ENCODE measurements at places on chromosomes 7 and 10.

DNA sequence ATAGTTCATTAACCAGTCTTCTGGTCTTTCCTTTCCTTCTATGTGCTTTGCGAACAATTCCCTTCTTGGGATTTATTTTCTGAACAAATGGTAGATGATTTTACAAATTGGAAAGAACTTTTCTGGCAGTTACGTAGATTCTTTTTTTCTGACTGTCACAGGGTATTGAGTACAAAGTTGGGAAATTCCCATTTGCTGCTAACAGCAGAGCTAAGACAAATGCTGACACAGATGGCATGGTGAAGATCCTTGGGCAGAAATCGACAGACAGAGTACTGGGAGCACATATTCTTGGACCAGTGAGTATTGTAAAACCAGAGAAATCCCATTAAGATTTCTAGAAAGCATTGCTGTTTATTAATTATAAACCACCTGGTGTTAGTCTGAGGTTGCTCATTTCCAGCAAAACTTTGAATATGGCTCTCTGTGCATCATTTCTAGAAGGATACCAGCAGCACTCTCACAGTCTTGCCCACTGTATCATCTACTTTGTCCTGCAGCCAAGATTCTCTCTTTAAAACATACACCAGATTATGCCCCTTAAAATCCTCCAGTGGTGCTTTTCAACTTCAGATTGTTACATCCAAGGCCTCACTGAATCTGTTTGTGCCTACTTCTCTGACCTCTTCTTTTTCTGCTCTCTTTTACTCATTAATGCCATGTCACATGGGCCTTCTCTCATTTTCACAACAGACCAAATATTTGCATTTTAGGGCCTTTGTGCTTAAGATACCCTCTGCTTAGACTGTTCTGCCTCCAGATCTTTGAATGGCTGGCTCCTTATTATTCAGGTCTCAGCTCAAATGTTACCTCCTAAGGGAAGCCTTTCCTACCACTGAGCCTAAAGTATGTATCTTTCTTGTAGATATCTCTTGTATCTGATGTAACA lies 27.0 kb downstream of the DLD start:
- DNase-seq = no peak

- peak; percentile 62 for DNase-seq
Measured at GRCh38 chr7:131188367-131189339, 139.0 kb upstream of the MKLN1 start.

GRCh38 chr7:1666317-1666822 lies 3.7 kb upstream of the ELFN1 start:
- DNase-seq = peak; percentile 14

DNA sequence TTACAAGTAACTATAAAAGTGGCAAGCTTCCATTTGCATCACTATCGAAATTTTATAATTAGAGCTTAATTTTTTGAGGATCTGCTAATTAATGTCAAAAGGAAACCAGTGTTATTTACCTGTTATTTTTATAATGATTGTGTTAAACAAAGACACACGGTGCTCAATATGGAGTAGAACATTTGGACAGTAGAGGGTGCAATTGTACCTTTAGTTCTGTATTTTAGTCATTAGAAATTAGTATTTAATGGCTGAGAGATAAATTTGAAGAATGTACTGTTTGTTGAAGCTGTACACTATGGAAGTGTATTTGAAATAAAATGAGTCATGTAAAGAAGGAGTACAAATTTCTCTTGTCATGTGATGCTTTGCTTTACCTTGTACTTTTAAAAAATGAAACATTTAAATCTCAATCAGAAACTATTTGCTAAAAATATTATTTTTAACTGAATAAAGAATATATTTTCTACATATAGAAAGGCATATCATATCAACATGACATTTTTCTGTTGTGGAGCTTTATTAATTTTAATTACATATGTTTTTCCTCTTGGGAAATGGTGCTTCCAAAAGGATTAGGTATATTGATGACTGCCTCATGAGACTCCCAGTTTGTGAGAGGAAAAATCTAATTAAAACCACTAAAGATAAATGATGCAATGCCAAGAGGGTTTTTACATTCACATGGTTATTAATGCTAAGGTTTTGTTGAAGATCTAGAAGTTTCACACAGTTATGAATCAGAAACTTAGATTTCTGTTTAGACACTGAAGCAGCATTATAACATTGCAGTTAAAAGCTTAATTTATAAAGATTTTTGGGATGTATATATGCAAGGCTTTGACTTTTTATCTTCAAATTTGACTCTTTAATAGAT lies 10.4 kb upstream of the PRKG1 start:
- DNase-seq = no peak

GRCh38 chr10:102615361-102615760 lies 28.9 kb upstream of the TRIM8 start:
- no peak for DNase-seq

DNA sequence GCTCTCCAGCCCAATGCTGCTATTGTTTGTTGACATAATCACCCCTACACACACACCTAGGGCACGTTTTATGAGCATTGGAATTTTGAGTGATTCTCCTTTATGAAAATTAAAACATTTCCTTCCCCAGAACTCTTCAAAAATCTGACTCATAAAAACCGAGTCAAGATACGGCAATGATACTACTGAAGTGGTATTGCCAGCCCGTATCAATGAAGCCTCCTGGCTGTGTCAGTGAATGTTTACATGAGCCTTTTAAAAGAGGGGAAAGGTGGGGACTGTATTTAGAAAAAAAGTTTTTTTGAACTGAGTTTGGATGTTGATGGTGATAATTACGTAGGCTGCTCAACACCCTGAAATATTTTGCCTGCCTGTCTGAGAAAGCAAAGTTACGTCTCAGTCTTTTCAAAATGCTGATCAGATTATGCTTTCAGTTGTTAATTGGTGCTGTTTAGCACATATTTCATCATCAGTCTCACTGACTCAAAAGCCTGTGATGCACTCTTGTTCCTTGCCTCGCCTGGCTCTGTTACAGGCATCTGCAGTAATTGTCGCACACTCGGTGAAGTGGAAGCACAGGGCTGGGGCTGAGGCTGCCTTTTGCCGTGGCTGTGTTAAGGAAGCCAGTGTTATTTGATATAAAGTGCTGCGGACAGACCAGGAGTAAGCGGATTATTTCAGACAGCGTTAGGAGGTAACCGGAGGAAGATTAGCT lies 157.4 kb upstream of the TCF7L2 start:
- DNase-seq = no peak

GRCh38 chr7:2855386-2855785 lies 11.3 kb upstream of the GNA12 start:
- DNase-seq = no peak

GRCh38 chr10:89283936-89284475 lies 17.8 kb upstream of the IFIT2 start:
- no peak for DNase-seq

- no peak for DNase-seq
Measured at GRCh38 chr7:42233695-42234331, 3.2 kb downstream of the GLI3 start.

DNA sequence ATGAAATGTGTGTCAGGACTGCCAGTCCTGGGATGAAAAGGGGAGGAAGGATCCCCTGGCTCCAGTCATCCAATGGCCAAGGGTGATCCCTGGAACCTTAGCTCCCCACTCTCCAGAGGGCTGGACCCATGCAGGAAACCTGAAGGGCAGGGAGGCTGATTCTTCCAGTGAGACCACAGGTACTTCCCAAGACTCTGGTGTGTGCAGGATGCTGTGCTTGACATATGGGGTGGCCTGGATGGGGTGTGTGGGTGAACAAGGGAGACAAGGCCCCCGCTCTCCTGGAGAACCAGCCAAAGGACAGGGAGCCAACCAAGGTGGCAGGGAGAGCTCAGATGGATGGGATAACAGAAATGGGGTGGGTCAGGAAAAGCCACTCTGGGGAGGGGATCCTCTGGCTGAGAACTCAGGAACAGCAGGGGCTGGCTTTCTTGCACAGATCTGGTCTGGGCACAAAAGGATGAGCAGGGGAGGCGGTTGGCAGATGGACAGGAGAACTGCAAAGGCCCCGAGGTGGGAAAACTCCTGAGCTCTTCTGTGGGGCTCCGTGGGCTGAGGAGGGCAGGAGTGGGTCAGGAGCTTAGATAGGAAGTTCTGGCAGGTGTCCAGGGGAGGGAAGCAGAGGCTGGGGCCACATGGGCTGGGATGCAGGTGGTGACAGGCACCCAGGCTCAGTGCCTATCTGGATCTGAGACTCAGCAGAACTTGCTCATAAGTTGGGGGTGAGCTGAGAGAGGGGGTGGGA lies 100.6 kb downstream of the ARHGAP22 start:
- no peak for DNase-seq

DNA sequence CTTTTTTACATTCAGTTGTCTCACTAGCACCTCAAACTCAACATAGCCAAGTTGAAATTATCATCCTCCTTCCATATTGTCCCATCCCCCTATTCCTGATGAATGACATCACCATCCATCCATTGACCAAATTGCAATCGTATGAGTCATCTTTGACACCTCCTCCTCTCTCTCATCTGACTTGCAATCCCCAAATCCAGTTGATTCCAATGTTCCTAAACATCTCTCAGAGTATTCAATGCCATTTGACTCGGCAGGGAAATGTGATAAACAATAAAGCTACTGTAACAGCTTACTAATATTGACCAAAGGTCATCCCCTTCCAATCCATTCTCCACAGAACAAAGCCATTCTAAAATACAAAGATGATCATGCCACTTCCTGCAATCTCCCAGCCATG lies 1047.8 kb downstream of the NRG3 start:
- no peak for DNase-seq

DNA sequence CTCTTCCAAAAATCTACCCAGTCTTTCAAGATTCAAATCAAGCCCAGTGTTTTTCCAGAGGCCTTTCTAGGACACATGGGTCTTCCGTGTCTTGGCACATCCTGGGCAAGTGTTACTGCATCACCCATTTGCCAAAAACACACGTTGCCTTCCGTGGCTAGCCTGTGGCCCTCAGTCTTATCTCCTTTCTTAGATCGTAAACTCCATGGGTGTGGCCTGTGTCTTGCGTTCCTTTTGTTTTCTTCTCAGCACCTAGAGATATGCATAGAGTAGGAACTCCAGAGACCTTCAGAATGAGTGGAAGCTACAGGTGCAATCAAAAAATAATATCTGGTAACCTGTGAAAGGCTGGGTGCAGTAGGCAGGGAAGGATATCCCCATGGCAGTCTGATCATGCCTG lies 56.5 kb upstream of the NMT2 start:
- no peak for DNase-seq

- no peak for DNase-seq
Measured at GRCh38 chr7:81707966-81708365, 61.9 kb downstream of the HGF start.

DNA sequence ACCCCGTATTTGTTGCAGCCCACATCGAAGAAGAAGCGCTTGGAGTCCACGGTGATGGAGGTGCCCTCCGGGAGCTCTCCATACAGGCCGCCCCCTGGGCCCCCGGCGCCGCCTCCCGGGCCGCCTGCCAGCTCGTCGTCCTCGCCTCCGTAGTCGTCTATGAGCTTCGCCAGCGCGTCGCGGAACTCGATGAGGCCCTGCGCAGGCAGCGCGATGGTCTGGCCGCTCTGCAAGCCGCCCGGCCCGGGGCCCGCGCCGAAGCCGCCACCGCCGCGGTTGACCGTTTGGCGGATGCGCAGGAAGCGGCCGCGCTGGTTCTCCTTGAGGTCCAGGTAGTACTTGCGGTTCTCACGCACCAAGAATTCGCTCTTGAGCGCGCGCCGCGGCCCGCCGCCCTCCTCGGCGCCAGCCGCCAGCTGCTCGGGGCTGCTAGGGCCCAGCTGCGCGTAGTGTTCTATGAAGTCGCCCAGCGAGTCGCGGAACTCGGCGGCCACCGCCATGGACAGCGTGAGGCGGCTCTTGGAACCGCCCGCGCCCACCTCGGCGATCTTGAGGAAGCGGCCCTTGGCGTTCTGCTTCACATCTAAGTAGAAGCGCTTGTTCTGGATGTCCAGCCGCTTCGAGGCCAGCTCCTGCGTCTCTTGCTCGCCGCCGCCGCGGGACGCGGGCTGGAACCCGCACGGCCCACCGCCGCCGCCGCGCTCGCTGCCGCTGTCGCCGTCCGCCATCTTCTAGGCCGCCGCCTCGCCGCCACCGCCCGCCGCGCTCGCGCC lies 523 bp downstream of the PURB start:
- DNase-seq = peak; percentile 51

DNA sequence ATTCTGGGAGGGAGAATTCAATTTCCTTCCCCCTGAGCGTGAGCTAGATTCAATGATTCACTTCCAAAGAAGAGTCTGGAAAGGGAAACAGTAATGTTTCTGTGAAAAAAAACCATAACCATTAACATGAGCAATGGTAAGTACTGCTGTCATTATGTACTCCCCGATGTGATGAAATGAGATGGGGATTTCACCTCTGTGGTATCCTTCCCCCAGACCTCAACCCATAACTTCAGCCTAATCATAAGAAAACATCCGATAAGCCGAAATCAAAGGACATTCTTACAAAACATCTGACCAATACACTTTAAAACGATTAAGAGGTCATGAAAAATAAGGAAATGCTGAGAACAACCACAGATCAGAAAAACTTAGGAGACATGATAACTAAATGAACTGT lies 27.2 kb downstream of the EZH2 start:
- DNase-seq = no peak

DNA sequence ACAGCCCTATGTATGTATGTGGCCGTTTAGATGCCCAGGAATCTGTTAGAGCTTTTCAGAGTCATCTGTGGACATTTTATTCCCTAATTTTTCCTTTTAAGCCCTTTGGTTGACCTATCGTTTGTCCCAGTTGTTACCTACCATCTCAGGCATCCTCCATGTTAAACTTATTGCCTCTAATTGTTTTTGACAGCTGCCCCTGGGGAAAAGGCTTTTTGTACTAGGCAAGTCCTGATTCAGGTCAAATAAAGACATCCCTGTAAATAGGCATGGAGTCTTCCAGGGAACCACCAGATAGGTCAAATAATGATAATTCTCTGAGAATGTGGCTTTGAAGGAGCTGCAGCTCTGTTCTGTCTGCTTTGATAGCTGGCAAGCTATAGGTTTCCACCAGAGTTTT lies 87.7 kb upstream of the CYP26C1 start:
- DNase-seq = no peak

- peak; percentile 19 for DNase-seq
Measured at GRCh38 chr7:131057015-131057793, 270.5 kb upstream of the MKLN1 start.

DNA sequence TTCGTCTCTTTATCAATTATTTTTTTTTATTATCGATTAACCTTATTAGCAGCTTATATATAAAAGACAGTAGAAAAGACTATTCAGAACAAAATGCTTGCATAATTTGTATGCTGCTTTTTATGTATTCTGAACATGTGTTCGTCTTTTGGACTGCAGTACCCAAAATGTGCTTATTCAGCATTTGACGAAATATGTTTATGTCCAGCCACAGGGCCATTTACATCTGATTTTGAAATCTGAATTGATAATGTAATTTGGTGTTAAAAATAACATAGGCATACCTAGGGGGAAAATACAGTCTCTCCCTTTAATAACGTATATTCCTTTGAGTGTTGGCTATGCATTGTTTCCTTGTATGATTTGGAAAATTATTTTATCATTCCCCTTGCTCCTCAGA lies 386.0 kb downstream of the EXOC4 start:
- DNase-seq = no peak

- DNase-seq = no peak
Measured at GRCh38 chr10:24223953-24224352, 15.0 kb downstream of the KIAA1217 start.

Data from stimulated activated CD4-positive, alpha-beta T cell treated with anti-CD3 and anti-CD28 coated beads, Interleukin-2, amount 100 ng/mL, for 24 hours (primary cell).